ENCODE measurements at places on chromosomes 7 and 10. TPM values are rescaled to one million over a fixed set of nuclear protein-coding genes. Genes with fewer than 3 reads are reported as not detected.

- H3K27ac ChIP-seq, result no peak overlapping the region
- H3K4me1 ChIP-seq, result peaks cover 10% of the 10 kb centered on the region
- H3K27me3 ChIP-seq, result no peaks in the 10 kb centered on the region
- peak; percentile 47 for DNase-seq
- H3K36me3 ChIP-seq, result no peaks in the 10 kb centered on the region
These were observed 38.6 kb downstream of the TMEM106B start for GRCh38 chr7:12249706-12250105.

DNA sequence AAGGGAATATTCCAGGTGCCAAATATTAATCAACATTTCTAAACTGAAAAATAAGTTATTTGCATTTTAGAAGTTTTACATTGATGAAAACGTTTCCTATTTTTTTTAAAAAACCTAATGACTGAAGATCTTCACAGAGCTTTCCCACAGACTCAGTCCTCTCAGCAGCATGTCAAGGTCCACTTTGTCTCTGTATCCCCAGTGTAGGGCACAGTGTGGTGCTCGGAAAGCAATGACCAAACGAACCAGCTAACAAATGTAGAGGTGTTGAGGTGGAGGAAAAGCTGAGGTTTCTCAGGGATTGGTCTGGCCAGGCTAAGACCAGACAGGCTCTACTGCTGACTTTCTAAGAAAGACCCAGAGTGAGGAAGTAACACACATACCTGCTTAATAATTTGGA, 202.2 kb upstream of the CDCA7L start:
- no peak overlapping the region for H3K4me3 ChIP-seq
- H3K27ac ChIP-seq, result no peak overlapping the region
- DNase-seq, result no peak
- H3K36me3 ChIP-seq, result no peaks in the 10 kb centered on the region
- peaks cover 9% of the 10 kb centered on the region for H3K4me1 ChIP-seq
- H3K27me3 ChIP-seq, result peaks cover 4% of the 10 kb centered on the region

DNA sequence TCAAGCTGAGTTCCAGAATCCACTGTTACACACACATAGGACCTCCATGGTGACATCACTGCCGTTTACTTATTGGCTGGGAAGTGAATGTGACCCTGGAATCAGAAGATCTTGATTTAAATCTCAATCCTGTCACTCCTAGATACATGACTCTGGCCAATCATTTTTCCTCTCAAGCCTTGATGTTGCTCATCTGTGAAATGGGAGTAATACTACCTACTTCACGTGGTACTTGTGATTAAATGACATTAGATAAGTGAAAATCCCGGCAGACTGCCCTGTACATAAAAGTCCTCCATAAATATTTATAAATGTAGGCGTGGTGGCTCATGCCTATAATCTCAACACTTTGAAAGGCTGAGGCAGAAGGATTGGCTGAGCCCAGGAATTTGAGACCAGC, 88.0 kb upstream of the SVIL start:
- no peak overlapping the region for H3K27ac ChIP-seq
- H3K27me3 ChIP-seq, result no peaks in the 10 kb centered on the region
- no peak for DNase-seq
- H3K4me1 ChIP-seq, result no peaks in the 10 kb centered on the region
- H3K36me3 ChIP-seq, result peaks cover 3% of the 10 kb centered on the region

GRCh38 chr7:25788961-25789620, 362.9 kb upstream of the NFE2L3 start:
- H3K36me3 ChIP-seq, result no peaks in the 10 kb centered on the region
- H3K27ac ChIP-seq, result peak overlapping the region; percentile 68
- peaks cover 41% of the 10 kb centered on the region for H3K4me1 ChIP-seq
- H3K4me3 ChIP-seq, result peak overlapping the region; percentile 31
- no peak for DNase-seq

DNA sequence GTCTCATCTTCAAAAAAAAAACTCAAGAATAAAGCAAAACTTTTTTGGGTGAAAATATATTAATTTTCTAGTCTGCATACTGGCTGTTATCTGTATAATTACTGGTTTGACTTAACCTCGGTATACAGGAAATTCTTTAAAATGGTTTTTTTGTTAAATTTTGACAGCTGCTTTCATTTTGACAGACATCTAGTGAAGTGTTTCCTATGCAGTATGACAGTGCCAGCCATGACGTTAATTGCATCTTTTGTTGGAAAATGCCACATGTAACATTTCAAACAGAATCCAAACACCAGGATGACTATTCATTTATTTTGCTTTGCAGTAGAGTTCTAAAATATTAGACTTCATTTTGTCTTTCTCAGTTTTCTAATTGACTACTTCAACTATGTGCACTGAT, 460.4 kb downstream of the NXPH1 start:
- H3K4me1 ChIP-seq, result peaks cover 6% of the 10 kb centered on the region
- no peak overlapping the region for H3K4me3 ChIP-seq
- H3K27ac ChIP-seq, result no peak overlapping the region
- H3K36me3 ChIP-seq, result no peaks in the 10 kb centered on the region

The ARMC3 gene
- not detected for total RNA-seq

DNA sequence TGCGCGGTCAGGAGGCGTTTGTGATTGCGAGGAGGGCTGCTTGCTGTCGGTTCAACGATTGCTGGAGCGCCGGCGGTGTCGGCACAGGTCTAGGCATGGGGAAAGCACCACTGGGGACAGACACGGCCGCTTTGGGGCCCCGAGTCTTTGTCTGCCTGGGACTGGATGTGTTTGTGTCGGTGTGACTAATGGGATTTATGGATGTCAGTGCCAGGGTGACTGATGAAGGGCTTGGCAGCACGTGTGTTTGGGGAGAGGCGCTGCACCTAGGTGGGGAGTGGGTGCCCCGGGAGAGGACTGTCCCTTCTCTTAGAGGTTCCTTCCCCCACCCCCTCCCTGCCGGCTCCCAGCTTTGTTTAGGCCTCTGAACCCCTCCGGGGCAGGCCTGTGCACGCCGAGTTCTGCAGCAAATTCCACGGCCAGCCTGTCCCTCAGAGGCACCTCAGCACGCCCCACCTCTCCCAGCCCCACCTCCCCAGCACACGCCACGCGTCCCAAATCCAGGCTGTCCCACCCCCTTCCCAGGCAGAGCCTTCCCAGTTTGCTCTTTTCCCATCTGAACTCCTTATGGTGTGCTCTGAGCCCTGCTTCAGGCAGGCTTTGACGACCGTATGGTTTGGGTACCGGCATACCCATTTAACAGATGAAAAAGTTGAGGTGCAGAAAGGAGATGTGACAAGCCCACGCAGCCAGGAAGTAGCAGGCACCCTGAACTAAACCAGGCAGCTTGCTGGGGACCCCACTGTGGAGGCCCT, 6.4 kb upstream of the TNRC18 start:
- peak; percentile 91 for DNase-seq
- peaks cover 9% of the 10 kb centered on the region for H3K4me1 ChIP-seq
- H3K27ac ChIP-seq, result peak overlapping the region; percentile 98
- peak overlapping the region; percentile 55 for H3K4me3 ChIP-seq
- H3K36me3 ChIP-seq, result peaks cover 5% of the 10 kb centered on the region

DNA sequence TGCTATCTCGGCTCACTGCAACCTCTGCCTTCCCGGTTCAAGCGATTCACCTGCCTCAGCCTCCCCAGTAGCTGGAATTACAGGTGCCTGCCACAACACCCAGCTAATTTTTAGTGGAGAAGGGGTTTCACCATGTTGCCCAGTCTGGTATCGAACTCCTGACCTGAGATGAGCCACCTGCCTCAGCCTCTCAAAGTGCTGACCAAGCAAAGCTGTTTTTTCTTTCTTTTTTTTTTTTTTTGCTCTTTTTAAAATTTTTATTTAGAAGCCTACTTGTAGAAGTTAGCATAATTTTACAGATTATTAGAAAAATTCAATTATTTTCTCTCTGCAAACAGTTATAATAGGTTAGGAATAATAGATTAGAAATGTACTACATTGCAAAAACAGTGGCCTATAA, 1.2 kb upstream of the FGFBP3 start:
- H3K4me3 ChIP-seq, result no peak overlapping the region
- DNase-seq, result no peak
- H3K27ac ChIP-seq, result no peak overlapping the region

DNA sequence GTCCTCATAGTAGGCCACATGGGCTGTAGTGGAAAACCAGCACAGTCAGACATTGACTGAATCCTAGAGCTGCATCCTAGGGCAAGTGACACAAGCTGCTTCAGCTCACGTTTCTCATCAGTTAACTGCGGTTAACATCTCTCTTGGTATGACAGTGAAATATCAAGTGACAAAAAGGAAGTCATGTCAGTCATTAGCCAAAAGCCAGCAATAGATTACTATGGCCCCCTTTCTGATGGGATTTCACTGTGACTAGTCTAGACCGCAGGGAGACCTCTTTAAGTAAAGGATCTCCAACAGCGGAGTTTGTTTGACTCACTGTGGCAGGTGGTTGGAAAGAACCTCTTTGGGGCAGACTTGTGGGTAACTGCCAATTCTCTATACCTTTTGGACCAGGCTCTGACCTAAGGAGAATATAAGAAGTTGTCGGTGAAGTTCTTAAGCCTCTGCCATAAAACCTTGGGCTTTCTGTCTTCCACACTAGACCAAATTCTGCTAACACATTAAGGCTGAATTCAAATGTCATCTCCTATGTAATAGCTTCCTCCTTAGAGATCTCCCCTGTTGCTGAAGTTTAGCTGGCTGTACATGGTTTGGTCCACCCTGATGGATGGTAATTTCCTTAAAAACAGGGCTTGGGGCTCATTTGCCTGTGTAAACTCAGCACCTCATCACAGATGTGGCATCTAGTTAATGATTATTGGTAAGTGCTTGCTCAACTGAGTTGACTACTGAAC, 115.3 kb downstream of the SGMS1 start:
- H3K27ac ChIP-seq, result no peak overlapping the region
- peaks cover 49% of the 10 kb centered on the region for H3K4me1 ChIP-seq
- no peak for DNase-seq
- H3K4me3 ChIP-seq, result no peak overlapping the region
- no peaks in the 10 kb centered on the region for H3K36me3 ChIP-seq

The WNT2 gene
- 0.06 TPM for total RNA-seq

The SMKR1 gene
- not detected for total RNA-seq

DNA sequence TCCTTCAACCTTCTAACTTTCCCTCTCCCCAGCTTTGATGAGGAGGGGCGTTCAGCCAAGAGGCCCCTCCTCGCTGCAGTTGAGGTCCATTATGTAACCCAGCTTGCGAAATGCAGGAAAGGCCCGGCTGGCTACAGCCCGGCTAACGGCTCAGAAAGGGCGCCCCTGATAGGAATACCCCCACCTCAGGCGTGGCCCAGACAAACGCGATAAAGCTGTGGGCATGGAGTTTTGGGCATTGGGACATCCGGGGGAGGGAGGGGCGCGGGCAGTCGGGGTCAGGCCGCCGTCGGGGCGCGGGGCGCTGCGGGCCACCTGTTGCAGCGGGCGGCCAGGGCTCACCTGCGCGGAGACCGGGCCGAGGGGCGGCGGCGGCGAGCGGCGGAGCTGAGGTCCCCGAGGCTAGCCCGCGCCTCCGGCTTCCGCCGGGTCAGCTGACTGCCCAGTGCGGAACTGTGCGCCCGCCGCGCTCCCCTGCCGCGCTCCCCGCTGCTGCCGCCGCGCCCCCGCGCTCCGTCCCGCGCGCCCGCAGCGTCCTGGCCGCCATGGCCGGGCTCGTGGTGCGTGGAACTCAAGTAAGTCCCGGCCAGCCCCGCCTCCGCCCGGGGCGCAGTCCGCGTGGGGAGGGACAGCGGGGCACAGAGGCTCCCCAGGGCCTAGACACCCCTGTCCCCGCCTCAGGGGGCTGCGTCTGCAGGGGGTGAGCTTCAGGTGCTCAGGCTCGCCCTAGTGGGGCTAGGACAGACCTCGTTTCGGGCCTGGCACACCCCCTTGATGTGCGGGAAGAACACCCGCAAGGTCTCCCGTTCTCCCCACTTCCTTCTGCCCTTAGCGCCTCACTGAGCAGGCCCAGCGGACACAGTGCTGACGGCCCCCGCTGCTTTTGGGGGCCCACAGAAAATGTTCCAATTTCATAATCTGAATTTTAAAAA, at the start of gene LRMDA:
Gene LRMDA (plus strand): TSS at position 445 of the 932 bp plus-strand sequence.
- 0 out of 2 replicates have a peak within 1 kb of the TSS, but pooled peaks have one; percentile 16 for H3K27ac ChIP-seq
- H3K27me3 ChIP-seq, result no peaks in the 10 kb centered on the region
- no peak within 1 kb of the TSS for H3K4me3 ChIP-seq
- no peak for DNase-seq
- peaks cover 10% of the 10 kb centered on the region for H3K4me1 ChIP-seq

DNA sequence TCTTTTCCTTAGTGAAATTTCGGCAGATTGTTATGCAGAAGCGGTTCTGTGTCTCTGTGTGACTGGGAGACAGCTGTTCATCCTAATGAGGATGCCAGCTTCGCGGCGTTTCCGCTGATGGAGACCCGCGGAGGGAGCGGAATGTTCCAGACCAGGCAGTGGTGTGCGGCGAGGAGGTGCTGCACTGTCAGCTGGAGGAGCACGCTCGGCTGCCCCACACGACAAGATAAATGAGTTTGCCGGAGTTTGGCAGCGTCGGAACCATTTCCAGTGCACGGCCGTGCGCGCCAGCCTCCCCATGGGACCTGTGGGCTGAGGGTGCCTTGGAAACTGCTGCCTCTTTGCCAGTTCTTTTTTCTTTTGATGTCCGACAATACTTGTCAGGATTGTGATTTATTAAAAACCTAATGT, 64.6 kb downstream of the WDR37 start:
- H3K27me3 ChIP-seq, result no peaks in the 10 kb centered on the region
- H3K27ac ChIP-seq, result no peak overlapping the region
- DNase-seq, result no peak

The CCDC146 gene
- 0.66 TPM for total RNA-seq

The NKX1-2 gene
- total RNA-seq, result 0.56 TPM

DNA sequence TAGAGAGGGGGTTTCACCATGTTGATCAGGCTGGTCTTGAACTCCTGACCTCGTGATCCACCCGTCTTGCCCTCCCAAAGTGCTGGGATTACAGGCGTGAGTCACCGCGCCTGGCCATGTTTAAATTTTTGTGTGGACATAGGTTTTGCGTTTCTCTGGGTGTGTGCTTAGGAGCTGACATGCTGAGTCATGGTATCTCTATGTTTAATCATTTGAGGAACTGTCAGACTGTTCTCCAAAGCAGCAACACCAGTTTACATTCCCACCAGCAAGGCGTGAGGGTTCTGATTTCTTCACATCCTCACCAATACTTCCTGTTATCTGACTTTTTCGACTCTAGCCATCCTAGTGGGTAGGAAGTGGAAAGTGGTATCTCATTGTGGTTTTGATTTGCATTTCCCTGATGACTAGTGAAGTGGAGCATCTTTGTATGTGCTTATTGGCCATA, 153.7 kb downstream of the DNAJB6 start:
- no peak overlapping the region for H3K27ac ChIP-seq
- no peak overlapping the region for H3K4me3 ChIP-seq
- no peak for DNase-seq
- no peaks in the 10 kb centered on the region for H3K36me3 ChIP-seq

The EBLN1 gene
- total RNA-seq, result not detected

The KIN gene
- total RNA-seq, result 10.8 TPM

The ACSM6 gene
- total RNA-seq, result 0.08 TPM

- H3K36me3 ChIP-seq, result no peaks in the 10 kb centered on the region
- H3K4me3 ChIP-seq, result no peak overlapping the region
- DNase-seq, result no peak
- no peaks in the 10 kb centered on the region for H3K4me1 ChIP-seq
- H3K27ac ChIP-seq, result no peak overlapping the region
These were observed 66.5 kb upstream of the SKAP2 start for GRCh38 chr7:26930845-26931244.
